SJSA1 (cell line): ENCODE measurements at places on chromosomes 5 and 9. TPM values are rescaled to one million over a fixed set of nuclear protein-coding genes. Genes with fewer than 3 reads are reported as not detected.

The SLC36A2 gene
- not detected in 2 replicates for total RNA-seq

The MRPS27 gene
- 55.3 and 57.3 TPM in 2 replicates for total RNA-seq

GRCh38 chr5:158914008-158915000 is 185.4 kb downstream of the EBF1 start:
- DNase-seq, result no peak

DNA sequence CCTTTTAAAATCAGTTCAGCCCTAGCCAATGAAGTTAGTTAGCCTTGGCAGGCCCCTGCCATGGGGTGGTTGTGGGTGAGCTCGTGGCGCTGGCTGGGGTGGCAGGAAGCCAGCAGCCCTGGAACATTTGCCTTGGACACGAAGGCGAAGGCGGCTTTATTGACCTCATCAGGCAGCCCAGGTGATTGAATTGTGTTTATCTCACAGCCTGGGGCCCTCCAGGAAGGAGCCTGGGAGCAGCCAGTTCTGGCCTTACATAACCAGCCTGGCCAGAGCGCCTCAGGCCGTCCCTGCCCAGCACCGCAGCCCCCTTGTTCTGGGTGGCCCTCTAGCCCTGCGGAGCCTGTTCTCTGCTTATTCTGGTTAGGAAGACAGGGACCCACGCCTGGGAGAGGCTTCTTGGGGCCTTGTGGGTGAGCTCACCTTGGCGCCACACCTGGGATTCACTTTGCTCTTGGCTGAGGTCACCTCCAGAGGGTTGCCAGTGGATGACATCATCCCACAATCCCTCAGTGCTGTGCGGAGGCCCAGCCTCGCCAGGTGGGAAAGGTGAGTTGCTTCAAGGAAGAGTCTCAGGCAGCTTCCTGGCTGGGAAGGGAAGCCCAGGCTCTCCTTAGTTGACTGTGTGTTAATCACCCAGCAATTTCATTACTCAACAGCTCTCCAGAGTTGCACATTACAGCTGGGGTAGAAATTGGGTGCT is 54.4 kb upstream of the RPL26L1 start:
- peak; percentile 82 for DNase-seq

DNA sequence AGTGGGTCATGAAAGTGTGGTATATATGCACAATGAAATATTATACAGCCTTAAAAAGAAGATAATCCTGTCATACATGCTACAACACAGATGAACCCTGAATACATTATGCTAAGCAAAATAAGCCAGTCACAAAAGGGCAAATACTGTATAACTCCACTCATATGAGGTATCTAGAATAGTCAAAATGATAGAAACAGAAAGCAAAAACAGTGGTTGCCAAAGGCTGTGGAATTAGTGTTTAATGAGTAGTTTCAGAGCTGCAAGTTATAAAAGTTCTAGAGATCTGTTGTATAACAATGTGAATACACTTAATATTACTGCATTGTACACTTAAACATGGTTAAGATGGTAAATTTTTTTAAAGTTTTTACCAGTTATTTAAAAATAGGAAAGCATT is 135.0 kb downstream of the OXCT1 start:
- no peak for DNase-seq

DNA sequence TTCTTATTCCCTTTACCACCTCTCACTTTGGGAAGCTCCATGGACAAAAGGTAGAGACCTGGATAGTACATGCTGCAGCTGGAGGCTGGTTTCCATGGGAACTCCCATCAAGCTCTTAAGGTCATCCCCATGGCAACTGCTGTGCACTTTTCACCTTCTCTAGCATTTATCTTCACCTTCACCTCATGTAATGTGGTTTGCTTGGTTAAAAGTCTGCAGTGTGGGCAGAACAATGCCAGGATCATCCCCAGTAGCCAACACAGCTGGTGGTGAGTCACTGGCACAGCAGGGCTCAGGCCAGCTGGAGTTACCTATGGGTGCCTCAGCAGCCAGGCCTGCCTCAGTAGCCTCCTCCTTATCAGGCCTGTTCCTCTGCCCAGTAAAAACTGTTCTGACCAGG is 210.5 kb downstream of the GRIA1 start:
- DNase-seq, result no peak

DNA sequence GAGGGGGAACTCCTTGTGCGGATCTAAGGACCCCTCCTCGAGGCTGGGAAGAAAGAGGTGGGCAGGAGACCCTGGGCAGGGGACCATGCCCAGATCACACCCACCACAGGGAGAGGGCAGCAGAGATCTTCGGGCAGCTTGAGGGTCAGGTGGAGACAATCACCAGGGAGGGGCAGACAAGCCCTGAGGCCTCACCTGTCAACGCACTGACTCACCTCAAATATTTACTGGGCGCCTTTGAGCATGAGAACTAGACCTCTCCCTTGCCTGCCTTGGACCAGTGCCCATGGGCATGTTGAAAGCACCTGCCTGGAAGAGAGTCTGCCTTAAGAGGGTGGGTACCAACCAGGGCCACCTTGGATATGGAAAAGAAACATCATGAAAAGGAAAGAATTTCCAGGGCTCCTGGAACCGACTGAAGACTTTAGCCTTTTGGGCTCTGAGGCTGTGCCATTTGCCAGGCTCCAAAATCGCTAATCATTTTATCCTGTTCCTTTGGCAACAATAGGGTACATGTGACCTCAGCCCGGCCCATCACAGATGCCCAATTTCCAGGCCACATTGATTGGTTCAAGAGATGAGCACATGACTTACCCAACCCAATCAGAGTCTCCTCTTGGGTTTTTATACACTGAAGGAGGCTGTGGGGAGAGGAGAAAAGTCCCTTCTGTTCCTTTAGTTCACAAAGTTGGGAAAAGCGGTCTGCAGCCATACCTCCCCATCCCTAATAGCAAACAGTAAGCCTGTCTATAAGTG is 10.4 kb upstream of the SPINK4 start:
- no peak for DNase-seq

DNA sequence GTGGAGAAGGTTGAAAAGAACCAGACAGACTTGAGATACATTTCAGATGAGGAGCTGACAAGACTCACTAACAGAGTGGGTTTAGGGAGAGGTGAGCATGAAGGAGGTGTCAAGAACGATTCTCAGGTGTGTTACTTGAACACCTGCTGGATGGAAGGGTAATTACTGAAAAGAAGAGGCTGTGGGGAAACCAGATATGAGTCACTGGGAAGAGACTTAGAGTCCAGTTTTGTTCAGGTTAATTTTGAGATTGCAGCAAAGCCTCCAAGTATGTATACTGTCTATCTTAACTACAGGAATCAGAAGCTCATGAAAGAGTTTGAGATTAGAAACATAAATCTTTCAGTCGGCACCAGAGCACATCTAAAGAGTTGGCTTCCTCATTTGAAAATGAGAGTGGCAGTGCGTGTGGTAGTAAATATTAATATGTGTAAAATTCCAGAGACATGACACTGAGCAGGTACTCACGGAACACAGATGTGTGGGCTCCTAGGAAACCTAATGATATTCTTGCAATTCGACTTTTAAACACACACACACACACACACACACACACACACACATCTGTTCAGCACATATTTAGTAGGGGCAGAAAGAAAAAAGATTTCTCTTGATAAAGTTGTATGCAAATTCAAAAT is 197.1 kb downstream of the CDH18 start:
- no peak for DNase-seq

DNA sequence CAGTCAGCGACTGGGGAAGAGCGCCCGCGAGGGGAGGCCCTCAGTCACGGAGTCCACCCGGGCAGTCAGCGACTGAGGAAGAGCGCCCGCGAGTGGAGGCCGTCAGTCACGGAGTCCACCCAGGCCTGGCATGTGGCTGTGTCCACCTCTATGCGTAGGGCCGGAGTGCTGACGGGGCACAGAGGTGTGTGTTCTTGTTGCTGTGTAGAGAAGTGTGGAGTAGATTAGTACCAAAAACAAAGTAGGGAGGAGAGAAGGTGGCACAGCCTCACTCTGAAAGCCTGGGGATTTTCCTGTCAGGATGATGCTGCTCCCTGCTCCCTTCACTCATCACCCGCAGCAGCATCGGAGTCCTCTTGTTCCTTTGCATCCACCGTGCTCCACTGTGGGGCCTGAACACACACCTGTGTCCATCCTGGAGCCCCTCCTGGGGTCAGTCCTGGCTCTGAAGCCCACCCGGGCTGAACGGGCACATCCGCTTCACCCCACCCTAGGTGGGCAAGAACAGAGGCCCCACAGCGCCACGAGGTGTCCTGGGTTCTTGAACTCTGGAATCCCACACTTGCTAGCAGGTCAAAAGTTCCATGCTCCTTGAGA is 37.9 kb downstream of the AHRR start:
- no peak for DNase-seq
